T-helper 22 cell (primary cell): ENCODE measurements at places on chromosomes 11 and 22.

- DNase-seq, result no peak
Observed at GRCh38 chr22:47000888-47001287, 238.4 kb downstream of the TBC1D22A start.

- no peak for DNase-seq
Observed at GRCh38 chr11:132895340-132895739, 637.0 kb downstream of the OPCML start.

- DNase-seq, result no peak
Observed at GRCh38 chr22:24541681-24542515, 13.0 kb downstream of the GUCD1 start.

DNA sequence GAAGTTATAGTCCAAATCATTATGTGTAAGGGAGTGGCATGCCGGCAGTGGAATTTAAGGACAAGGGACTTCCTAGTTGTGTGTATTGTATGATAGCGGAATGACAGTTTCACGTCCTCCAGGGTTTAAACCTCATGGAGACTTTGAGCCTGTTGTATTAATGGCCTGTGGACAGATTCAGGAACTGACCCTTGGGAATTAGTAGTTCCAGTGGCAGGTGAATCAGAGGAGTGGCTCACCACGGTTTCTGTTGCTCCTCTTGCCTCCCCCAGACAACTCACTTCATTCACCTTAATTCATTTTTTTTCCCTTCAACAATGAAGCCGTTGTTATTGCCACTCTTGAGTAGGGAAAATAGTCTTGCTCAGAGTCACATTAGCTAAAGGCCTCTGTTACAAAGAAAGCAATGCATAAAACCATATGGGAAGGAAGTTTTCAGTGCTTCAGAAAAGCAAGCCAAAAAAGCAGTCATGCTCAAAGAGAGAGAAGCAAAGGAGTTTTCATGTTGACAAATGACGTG is 22.6 kb downstream of the AMOTL1 start:
- no peak for DNase-seq

DNA sequence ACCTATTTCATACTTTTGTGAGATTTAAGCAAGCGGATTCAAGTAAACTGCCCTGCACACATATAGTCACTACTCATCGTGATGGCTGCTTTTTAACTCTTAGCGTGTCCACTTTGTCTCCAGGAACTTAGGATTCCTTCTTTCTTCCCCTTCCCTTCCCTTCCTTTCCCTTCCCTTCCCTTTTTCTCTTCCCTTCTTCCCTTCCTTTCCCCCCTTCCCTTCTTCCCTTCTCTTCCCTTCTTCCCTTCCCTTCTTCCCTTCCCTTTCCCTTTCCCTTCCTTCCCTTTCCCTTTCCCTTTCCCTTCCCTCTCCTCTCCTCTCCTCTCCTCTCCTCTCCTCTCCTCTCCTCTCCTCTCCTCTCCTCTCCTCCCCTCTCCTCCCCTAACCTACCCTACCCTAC is 65.9 kb downstream of the LIF start:
- DNase-seq, result no peak

DNA sequence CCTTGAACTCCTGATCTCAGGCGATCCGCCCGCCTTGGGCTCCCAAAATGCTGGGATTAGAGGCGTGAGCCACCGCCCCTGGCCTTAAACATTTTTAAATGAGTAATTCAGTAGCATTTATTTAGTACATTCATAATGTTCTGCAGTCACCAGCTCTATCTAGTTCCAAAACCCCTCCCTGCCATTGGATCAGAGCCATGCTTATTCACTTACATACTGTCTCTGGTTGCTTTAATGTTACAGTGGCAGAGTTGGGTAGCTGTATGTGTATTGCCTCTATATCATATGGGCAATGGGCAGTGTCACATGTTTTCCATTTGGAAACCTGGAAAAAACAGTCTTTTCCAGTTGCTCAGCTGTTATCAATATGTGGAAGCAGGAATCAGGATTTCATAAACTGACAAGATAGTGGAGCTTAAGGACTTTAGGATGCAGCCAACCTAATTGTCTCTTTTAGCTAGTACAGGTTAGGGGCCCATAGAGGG is 10.5 kb downstream of the COA4 start:
- no peak for DNase-seq

DNA sequence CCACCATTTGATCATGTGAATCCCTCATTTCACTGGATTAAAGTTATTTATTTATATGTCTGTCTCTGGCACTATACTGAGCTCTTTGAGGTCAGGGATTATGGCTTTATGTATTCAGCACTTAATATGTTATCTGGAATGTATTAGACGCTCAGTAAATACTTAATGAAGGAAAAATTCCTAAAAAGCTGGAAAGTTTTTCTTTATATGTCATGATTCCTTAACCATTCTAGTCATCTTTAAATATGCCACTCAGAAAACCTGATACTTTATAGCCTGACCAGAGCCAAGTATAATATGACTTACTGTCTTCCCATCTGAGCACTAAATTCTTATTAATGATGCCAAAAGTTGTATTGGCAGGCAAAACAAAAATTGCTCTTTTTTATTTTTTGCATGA is 27.1 kb downstream of the RNF169 start:
- no peak for DNase-seq

GRCh38 chr11:71172680-71173079 is 79.7 kb downstream of the SHANK2 start:
- no peak for DNase-seq

GRCh38 chr11:64919627-64920026 is 2.6 kb upstream of the ATG2A start:
- DNase-seq, result no peak

DNA sequence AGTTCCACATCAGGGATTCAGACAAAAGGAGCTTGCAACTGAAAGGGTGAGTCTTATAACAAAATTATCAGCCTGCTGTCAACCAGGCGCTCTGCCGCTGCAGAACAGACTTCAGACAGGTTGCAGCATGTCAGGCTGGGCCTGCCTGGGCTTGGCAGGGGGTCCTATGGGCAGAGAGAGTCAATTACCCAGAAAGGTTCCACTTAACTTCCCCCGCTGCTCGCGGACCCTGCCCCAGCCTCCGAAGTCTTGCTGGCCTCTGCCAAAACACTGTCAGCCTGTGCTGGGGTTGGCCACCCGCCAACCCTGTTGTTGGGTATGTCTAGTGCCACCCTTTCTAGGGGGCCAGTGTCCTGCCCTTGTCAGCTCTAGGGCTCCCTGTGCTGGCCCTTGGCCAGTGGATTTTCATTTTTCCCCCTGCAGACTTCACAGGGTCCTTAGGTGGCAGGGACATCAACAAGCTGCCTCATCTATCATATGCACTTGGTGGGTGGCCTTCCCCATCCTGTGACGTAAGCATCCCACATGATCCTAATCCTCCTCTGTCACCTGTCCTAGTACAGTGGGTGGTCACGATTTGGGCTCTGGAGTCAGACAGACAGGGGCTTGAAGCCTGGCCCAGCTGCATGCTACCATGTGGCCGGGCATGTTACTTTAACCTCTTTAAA is 166.5 kb upstream of the CADM1 start:
- DNase-seq, result no peak

DNA sequence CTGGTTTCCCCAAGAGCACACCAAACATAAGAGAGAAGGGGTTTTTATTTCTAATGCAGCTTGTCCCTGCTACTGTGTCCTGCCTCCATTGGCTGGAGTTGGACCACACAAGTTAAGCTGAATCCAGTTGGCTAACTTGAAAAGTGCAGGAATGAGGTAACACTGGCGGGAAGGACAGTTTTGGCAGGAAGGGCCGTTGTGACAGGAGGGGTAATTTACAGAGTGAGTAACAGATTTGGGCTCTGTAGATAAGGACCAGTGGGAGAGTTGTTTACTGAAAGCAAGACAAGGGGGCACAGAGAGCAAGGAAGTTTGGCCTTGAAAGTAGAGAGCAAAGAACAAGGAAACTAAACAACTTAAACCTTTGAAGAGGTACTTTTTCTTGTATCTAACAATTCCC is 1623.3 kb upstream of the RAG2 start:
- no peak for DNase-seq
